ENCODE measurements at places on chromosomes 11 and 22.

GRCh38 chr11:130434521-130435223, 6.3 kb upstream of the ADAMTS8 start:
- DNase-seq = peak; percentile 64

DNA sequence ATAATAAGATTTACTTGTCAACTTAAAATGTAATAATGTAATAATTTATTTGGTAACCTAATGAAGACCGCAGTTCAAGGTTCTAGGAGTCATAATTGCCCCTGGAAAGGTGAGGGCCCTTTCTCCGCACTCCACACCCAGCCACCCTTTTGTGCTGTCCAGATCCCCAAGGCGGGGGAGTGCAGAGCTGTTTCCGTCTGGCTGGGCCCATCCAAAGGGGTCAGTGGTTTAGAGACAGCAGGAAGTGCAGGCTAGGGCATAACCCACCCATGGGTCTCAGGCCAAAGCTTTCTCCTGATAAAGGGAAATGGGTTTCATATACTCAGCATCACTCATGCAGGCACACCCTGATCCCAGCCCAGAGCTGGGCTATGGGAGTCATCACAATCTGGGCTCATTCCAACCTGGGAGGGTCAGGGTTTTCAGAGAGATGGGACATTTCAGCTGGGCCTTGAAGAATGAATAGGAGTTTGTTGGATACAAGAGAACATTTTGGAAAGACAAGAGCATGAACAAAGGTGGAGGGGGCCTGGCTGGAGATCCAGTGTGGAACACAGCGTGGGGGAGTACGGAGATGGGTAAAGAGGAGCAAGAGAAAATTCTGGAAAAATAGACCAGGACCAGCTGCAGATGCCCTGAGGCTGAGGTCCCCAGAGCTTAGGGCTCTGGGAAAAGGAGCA, 432.2 kb downstream of the TBC1D22A start:
- no peak for DNase-seq

DNA sequence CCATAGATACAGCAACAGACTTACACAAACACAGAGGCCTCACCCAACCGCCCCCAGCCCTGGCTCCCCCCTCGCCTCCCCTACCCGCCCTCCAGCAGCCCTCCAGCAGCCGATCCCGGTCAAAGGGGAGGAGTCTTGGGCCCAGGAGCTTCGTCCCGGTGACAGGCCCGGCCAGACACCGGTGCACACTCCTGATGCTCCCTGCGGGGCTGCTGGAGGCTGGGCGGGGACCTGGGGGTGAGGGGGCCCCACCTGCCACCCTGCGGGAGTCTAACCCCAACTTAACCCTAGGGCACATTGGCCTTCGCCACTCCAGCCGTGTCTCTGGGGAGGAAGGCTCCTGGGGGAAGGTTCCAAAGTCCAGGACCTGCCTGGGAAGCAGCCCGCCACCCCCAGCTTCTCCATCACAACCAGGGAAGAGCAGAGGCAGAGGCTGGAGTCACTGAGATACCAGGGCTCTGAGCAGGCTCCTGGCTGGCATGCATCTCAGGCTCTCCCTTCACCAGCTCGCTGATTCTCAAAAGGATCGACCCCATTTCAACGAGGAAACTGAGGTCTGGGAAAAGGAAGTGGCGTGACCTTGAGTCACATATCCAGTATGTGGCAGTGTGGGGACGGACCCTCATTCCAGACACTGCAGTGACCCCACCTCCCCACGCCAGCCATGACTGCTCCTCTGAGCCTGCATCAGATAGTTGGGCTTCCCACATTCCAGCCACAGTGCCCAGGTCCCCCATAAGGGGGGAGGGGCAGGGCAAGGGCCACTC, 14.4 kb downstream of the BCL9L start:
- DNase-seq = no peak

DNA sequence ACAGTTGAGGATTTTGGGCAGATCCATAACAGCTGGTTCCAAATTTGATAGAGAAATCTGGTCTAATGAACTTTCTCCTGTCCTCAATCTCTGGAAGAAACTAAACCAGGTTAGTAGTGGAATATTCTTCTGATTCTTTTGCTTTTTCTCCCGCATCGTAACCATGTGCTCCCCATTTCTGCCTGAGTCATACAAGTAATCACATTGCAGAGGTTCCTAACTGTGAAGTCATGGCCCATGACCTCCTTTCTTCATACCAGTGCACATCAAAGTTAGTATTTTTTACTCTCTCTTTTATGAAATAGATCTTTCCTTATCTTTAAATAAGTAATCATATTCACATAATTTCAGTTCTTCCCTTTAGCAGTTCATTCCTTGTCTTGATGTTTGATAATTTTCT, 249.0 kb downstream of the DYNC2H1 start:
- no peak for DNase-seq

- DNase-seq = peak; percentile 63
Measured at GRCh38 chr22:40008726-40009291, 14.1 kb downstream of the FAM83F start.

DNA sequence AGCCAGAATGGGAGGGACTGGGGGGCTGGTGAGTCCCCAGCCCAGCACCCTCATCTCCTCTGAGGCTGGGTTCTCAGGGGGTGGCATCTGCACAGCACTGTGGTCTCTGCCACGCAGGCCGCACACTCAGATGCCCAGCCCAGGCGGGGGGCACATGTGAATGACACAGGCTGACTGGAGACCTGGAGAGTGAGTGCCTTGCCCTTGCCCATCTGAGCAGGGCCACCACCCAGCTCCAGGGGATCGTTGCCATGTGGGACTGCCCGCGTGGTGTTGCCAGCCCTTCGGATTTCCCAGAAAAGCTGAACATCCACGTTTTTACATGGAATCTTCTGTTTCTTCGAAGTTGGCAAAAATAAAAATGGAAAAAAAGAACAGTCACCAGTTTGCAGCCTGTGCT, 18.9 kb downstream of the PRDM11 start:
- DNase-seq = no peak

DNA sequence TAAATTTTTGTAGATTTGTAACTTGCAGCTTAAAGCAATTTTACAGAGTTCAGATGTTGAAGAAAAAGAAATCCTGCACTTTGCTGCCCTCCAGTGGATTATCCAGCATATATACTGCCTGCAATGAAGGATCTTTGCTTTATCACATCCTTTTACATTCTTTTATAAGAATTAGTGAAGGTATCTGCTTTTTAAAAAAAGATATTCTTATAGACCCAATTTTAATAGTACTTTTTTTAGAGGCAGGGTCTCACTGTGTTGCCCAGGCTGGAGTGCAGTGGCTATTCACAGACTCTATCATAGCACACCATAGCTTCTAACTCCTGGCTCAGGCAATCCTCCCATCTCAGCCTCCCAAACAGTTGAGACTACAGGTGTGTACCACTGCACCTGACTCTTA, 60.7 kb downstream of the TTC17 start:
- peak; percentile 25 for DNase-seq

GRCh38 chr22:50209893-50210292, 9.1 kb downstream of the SELENOO start:
- DNase-seq = peak; percentile 78

- no peak for DNase-seq
Measured at GRCh38 chr11:11579012-11579988, 42.5 kb downstream of the GALNT18 start.

DNA sequence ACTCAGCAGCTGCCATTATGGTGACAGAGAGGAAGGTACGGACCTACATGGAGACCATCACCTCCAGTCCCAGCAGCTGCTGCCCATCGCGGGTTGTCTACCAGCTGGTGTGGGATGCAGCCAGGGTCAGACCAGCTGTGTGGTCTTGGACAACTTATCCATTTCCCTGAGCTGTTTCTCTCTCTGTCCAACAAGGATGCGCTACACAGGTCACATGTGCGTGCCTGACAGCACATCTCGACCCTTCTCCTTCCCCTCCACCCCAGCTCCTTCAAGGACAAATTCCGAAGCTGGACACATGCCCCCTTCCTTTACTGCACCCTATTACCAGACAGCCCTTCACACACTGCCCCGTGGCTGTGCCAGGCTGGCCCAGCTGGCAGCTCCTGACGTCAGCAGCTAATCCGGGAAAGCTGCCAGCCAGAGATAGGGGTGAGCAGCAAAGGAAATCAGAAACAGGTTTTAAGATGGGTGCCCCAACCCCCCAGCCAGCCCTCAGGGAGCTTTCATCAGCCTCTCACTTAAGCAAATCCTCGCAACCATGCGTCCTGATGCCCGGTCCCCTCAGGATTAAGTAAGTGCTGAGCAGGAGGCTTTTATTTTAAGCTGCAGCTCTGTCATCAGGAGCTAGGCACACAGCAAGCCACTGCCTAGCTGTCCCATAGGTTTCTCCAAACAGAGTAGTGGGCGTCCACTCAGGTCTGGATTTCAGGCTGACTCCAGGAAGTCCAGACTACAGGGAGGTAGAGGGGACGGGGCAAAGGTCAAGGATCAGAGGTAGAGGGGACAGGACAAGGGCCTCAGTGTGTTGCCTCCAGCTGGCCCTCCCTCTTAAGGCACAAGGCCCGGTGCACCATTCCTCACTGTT, 20.3 kb downstream of the TEF start:
- DNase-seq = no peak

- DNase-seq = peak; percentile 23
Measured at GRCh38 chr22:40635940-40636379, 559 bp downstream of the MRTFA start.

DNA sequence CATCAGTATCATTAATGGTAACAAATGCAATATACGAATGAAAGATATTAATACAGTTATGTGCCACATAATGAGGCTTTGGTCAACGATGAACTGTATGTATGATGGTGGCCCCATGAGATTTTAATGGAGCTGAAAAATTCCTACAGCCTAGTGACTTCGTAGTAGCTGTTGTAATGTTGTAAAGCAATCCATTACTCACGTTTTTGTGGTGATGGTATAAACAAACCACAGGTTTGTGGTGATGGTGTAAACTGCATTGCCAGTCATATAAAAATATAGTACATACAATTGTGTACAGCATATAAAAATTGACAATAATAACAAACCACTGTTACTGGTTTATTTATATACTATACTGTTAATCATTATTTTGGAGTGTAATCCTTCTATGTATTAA, 27.4 kb upstream of the GRIA4 start:
- no peak for DNase-seq

DNA sequence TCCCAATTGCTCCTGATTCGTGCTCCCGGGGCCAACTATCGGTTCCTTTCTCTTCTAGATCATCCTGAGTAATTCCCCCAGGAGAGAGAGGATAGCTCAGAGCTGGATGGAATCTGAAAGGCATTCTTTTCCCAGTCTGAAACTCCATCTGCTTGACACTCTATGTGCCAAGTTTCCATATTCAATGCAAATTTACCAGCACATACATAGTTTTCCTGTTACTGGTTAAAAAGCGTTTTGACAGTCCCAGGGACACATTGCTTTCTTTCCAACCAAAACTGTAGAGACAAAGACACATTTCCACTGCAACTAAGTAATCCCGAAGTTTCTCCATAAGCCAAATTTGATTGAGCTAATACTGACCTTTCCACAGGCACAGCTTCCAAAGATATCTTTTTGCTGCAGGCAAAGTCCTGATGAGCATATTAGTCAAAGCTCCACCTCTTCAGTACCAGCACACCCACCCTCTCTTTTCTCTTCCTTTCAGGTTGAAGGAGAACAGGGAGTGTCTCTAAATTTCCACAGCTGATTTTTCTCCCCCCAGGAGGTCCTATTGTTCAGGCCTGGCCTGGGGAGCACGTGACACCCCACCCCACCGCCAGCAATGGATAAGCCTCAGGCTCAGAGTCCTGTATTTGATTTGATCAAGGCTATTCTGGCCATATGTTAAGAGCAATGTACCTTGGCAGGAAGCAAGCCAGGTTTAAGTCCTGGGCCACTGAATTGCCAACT, 9.7 kb upstream of the ANKK1 start:
- no peak for DNase-seq

DNA sequence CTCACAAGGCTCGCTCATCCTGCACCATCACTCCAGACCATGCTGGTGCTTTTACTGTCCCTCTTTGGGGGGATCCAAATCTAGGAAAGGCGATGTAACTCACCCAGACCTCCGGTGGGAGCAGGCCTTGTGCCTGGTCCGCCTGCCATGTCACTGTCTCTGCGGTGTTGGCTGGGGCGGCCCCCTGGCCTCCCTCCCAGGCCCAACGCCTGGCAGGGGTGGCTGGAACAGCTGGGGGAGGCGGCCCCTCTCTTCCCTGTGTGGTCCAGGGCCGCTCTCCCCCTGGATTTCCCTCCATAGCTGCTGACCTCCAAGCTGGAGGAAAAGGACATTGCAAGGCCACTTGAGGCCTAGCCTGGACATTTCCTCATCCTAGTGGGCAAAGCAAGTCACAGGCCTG, 11.1 kb upstream of the MGAT3 start:
- no peak for DNase-seq

- DNase-seq = no peak
Measured at GRCh38 chr11:133524488-133524887, 7.8 kb downstream of the OPCML start.

GRCh38 chr22:47053726-47054141, 291.3 kb downstream of the TBC1D22A start:
- DNase-seq = no peak

- DNase-seq = no peak
Measured at GRCh38 chr11:70144262-70144661, 58.8 kb upstream of the FADD start.

- no peak for DNase-seq
Measured at GRCh38 chr11:24747275-24748251, 250.7 kb downstream of the LUZP2 start.

DNA sequence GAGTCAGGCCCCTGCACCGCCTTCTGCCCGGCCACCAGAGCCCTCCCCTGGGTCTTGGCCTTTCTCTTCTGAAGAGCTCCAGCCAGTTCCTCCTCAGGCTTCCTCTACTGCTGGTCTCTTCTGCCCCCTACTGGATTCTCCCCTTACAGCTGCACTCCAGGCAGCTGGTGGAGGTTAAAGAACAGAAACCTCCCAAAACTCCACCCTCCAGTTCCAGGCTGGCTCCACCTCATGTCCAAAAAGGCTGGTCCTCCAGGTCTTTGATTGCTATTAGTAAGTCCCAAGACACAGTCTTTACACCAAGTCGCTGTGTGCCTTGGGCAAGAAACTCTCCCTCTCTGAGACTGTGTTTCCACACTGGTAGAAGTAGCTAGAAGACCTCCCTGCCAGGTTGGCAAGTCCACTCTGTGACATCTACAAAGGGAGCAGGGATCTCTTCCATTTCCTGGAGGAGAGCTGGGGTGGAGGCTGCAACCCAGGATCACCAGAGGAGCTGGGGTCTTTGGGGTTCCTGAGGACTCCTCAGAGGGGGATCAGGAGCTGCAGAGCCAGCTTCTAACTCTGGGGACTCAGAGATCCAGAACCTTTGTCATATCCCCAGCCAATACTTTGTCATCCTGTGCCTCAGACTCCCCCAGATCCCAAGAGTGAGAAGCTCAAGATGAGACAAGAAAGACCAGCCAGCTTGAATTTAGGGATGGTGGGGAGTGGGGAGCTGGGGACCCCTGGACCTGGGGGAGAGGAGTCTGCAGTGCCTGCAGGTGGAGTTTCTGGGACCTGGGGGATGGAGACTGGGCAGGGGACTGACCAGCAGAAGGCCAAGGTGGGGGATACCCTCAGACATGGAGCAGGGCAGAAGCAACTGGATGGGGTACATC, 3.4 kb upstream of the IGLL5 start:
- DNase-seq = peak; percentile 85

DNA sequence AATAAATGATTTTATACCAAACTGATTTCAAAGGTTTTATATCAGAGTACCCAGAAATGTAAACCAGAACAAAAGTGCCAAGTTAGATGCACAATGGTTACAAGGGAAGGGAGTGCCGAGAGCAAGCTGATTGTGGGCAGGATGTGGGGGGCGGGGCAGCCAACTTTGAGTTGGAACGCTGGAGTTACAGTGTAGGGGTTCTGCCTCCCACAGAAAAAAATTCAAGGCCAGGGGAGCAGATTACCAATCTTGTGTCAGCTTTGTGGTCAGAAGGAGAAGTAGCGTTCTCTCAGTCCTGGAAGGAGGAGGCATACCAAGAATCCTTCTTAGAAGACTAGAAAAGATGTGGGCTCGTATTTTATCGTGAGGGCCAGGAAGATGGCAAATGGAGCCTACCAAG, 15.9 kb upstream of the POU2AF2 start:
- DNase-seq = no peak

All from urothelium cell line (cell line).